CD4-positive, alpha-beta T cell treated with Interleukin-17A for 1 hour (primary cell): ENCODE measurements at places on chromosomes 3 and 15.

DNA sequence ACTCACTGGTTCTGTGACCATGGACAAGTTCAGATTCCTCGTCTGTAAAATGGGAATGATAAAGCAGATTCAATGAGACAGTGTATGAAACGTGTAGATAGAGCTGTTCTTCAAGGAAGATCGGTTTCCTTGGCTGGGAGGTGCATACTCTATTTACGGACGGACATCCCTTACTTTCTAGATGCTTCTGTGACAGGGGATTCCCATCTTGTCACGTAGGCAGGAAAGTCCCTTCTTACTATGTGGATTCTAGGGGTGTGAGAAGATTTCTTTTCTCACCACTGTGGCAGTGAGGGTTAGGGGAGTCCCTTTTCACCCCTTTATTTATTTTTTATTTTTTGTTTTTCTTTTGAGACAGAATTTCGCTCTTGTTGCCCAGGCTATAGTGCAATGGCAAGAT lies 180.9 kb upstream of the TBL1XR1 start:
- DNase-seq: peak; percentile 50

DNA sequence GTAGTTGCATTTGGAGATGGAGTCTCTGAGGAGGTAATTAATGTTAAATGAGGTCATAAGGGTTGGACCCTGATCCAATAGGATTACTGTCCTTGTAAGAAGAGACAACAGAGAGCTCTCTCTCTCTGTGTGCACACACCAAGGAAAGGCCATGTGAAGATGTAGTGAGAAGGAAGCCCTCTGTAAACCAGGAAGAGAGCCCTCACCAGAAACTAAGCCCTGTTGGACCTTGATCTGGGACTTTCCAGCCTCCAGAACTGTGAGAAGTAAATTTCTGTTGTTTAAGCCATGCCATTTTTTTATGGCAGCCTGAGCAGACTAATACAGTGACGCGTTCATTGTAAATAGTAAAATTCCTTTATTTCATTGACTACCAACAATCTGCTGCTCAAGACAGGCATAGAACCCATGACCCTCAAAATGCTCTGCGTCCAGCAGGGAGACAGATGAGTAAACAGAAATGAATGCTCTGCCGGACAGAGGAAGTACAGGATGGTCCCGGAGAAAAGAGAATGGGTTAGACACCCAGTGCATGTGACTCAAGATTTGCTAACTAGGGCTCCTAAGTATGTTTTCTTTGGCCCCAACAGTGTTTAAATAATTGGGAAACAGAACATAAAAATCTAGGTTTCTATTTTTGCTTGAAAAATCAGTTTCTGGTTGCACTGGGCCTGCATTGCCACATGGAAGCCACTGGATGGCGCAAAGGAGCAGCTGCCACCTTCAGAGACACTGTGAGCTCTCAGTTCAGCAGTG lies 37.9 kb upstream of the TNFAIP8L3 start:
- DNase-seq: no peak

DNA sequence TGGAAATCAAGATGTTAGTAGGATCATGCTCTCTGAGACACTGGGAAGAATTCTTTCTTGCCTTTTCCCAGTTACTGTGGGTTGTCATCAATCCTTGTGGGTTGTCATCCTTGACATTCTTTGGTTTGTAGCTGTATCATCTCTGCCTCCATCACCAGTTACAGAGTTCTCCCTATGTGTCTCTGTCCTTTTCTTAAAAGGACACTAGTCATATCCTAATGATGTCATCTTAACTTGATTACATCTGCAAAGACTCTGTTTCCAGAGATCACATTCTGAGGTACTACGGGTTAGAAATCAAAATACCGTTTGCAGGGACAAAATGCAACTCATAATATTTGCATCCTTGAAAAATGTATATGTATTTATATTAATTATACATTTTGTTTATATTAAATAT lies 500.4 kb downstream of the ZBBX start:
- no peak for DNase-seq

GRCh38 chr15:57619746-57620145 lies 28.0 kb downstream of the MYZAP start:
- no peak for DNase-seq

DNA sequence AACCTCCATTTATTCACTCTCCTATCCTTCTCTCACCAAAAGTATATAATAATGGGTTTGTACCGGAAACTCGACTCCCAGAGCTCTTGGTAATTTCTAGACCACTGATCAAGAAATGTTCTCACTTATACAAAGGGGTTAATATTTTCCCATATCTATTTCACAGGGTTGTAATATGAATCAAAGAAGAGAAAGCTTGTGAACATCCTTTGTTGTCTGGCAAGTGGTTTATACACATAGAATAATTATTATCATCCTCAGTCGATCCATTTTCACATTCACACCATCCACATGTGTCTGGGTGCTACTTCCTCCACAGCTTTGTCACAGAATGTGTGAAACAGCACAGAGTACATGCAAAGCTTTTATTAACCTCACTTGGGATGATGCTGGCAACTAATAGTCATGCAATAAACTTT lies 29.9 kb upstream of the STT3B start:
- peak; percentile 14 for DNase-seq

GRCh38 chr15:99307735-99308134 lies 56.5 kb downstream of the LRRC28 start:
- DNase-seq: no peak

- DNase-seq: no peak
Observed at GRCh38 chr3:44237161-44237560, 4.5 kb upstream of the TOPAZ1 start.

DNA sequence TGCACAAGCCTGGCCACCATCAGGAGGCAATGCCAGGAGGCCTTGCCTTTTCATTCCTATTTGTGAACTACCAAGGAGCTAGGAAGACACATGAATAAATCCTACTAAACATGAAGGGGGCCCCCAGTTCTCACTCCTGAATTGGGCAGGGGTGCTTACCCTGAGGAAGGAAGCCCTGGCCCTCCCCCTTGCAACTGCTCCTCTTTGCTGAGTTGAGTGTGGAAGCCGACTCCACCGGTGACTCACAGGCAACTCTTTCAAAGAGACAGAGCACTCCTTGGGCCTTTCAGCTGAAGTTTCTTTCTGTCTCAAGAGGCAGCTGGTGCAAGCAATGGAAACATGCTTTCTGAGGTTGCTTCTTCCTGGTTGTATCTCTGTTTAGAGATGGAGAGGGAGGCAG lies 1.7 kb downstream of the GABRG3 start:
- DNase-seq: no peak
